Stimulated activated CD4-positive, alpha-beta T cell treated with anti-CD3 and anti-CD28 coated beads, Interleukin-1b, Interleukin-23, amount 100 ng/mL, for 24 hours (primary cell): ENCODE measurements at places on chromosomes 11 and 22.

GRCh38 chr11:116353589-116353988, 419.2 kb downstream of the BUD13 start:
- no peak for DNase-seq

DNA sequence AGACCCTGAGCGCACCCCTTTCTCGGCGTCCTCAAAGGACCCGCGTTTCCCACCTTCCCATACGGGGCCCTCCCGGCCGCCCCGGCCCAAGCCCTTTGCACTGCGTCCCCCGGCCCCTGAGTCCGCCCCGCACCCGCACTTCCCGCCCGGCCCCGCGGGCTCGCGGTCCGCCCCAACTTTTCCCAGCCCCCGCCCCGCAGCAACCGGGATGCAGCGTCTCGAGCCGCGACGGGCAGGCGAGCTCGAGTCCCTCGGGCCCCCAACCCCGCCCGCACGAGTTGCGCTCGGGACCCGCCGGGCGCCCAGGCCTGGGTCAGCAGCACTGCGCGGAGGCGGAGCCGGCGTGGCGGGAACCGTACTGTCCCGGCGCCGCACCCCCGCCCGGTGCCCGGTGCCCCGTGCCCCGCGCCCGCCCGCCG, 371 bp downstream of the SMCO4 start:
- no peak for DNase-seq

- DNase-seq: no peak
Measured at GRCh38 chr11:119166368-119167076, 2.0 kb upstream of the NLRX1 start.

GRCh38 chr11:73645972-73646631, at the start of gene PLEKHB1:
Gene PLEKHB1 (plus strand): TSS chr11:73646581. CDS start chr11:73646609, 28 bp downstream.
- no peak for DNase-seq

GRCh38 chr11:19650467-19650866, 62.2 kb upstream of the NAV2 start:
- DNase-seq: no peak

GRCh38 chr11:46207270-46207669, 70.2 kb upstream of the CREB3L1 start:
- DNase-seq: no peak
